C1 segment of cervical spinal cord (tissue), 14 donors: ENCODE measurements at places on chromosomes 6 and 20.

- no peak for DNase-seq
Observed at GRCh38 chr6:16872543-16873235, 111.4 kb upstream of the ATXN1 start.

DNA sequence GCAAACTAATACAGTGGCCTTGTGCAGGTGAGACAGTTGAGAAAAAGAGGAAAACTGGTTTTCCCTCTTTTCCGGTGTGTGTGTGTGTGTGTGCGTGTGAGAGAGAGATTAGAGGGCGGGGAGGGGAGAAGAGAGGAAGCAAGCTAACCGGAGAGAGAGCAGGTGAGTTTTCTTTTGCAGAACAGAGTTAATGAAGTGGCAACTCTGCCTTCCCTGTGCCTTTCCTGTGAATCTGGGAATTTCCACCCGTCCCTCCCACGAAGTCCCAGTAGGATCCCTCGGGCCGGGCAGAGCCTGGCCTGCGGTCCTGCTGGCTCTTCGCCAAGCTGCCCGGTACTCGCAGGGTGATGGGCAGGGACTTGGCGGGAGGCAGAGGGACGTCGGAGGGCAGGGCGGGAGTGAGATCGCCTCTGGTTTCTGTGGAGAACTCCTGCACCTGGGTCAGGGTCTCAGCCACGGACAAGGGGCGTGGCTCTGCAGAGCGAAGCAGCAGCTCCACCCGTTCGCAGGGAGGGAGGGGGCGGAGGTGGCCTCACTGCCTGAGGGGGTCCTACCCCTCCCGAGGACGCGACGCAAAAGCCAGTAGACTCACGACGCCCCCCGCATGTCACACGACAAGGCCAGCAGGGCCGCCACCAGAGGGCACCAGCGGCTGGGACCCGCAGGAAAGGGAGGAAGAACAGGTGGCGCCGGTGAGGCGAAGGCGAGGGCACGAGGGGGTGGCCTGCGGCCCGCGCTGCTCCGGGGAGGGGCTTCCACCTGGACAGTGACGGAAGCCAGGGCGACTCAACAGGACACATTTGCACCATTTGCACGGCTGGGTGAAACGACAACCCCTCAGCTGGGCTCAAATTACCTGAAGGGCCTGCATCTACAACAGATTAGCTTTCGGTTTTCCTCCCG, 51.2 kb upstream of the RNF182 start:
- no peak for DNase-seq

- DNase-seq: no peak
Observed at GRCh38 chr6:41164551-41165120, 1.7 kb upstream of the TREM2 start.

GRCh38 chr6:167245591-167245990, 45.5 kb upstream of the UNC93A start:
- no peak for DNase-seq

GRCh38 chr6:80530103-80530502, 423.6 kb downstream of the BCKDHB start:
- no peak for DNase-seq

- DNase-seq: no peak
Observed at GRCh38 chr20:3238616-3239025, 369 bp downstream of the SLC4A11 start.

- DNase-seq: no peak
Observed at GRCh38 chr6:105994118-105994590, 92.0 kb upstream of the PRDM1 start.

DNA sequence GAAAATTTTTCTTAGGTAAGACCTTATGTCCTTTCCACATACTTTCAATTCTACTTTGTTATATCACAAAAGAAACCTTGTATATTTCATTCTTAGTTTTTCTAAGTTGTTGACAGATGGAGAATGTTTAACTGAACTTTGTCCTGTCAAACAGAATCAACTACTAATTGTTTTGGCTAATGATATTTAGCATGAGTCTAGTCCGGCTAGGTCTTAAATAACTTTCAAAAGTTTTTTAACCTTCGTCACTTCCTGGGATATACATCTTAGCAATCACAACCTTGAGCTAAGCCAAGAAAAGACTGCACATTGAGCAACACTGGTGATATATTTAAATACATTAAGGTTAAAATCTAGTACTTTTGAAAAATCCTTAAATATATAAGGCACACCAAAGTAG, 62.9 kb upstream of the RUNX2 start:
- DNase-seq: no peak

DNA sequence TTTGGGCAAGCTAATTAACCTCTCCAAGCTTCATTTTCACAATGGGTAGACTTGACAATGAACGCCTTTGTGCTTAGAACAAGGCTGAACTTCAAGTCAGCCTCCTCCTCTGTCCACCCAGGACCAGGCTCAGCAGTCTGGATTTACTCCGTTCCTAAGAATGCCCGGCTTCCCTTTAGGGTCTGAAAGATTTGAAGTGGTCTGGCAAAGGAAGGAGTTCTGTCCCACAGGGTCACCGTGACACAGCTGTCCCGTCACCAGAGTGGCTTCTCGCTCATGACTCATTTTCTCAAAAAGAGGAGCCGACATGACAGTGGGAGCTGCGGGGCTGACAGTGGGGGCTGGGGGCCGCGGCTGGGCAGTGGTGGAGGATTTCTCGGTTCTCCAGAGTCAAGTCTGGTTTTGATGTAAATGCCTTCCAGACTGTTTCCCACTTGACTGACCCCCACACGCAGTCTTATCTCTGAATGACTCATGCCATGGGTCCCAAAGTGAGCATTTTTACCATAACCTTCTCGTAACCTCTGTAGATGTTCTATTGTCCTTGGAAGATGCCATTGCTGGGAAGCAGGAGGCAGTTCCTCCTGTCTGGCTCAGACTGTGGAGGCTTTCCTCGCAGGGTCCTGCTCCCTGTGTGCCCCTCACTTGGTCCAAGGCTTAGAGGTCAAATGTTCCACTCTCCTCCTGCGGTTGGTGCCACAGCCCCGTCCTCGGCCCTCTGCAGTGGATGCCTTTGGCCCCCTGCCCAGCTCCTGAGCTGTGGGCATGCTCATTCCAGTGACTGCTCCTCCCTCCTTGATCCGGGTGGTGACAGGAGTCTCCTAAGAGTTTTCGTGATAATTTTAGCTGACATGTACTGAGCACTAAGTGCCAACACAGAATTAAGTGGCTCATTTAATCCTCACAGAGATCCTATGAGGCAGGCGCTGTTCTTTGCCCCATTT, 253.1 kb downstream of the FNDC1 start:
- no peak for DNase-seq

GRCh38 chr6:139470997-139471396, 96.5 kb upstream of the CITED2 start:
- DNase-seq: no peak

GRCh38 chr6:126063512-126064146, 77.3 kb downstream of the TRMT11 start:
- no peak for DNase-seq
